ENCODE measurements at places on chromosomes 5 and 9. TPM values are rescaled to one million over a fixed set of nuclear protein-coding genes. Genes with fewer than 3 reads are reported as not detected.
A peak's percentile ranks its signal among the peaks of the same experiment; 100 is the strongest.

DNA sequence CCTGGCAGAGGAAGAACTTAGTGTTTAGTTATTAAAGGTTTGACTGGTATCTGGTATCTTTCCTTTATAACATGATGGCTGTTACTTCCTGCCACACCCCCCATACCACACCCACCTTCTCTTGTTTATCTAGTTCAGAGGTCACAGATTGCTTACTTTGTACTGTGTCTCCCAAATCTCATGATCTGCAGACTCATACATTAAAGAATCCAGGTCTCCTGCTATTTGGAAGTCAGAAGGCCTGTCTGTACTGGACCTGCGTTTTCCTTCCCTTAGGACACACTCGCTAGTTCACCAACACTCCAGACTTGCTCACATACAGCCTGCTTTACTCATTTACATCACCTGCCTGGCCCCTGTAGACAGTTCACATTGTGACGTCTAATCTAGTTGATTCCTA is 39.3 kb downstream of the NUDT12 start:
- no peaks in the 10 kb centered on the region for H3K27me3 ChIP-seq
- no peaks in the 10 kb centered on the region for H3K36me3 ChIP-seq
- no peak for DNase-seq
- no peak overlapping the region for H3K27ac ChIP-seq

DNA sequence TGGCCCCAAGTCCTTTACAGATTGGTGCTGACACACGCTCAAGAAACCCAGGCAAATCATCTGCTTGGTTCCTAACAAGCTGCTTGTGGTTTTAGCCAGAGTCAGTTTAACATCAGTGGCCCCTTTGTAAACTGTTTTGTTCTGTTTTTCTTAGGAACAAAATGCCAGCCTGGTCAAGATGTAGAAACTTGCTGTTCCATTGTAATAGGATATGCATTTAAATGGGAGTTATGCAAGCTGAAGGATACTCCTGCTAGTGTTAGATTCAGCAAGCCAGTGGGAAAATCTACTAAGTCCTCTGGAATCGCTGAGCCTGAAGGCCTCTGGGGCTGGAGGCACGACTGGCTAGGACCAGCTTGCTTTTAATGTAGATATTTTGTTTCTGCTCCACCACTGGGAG is 391.1 kb downstream of the TLE4 start:
- H3K4me1 ChIP-seq = no peaks in the 10 kb centered on the region
- DNase-seq = peak; percentile 27
- peaks cover 7% of the 10 kb centered on the region for H3K27me3 ChIP-seq

- H3K4me3 ChIP-seq = no peak overlapping the region
- DNase-seq = no peak
- no peaks in the 10 kb centered on the region for H3K36me3 ChIP-seq
- H3K27me3 ChIP-seq = no peaks in the 10 kb centered on the region
- no peak overlapping the region for H3K27ac ChIP-seq
Measured at GRCh38 chr9:96160866-96161265, 141.1 kb downstream of the HSD17B3 start.

- peaks cover 22% of the 10 kb centered on the region for H3K4me1 ChIP-seq
- peak overlapping the region; percentile 11 for H3K27ac ChIP-seq
- peak overlapping the region; percentile 62 for H3K4me3 ChIP-seq
- DNase-seq = no peak
- H3K36me3 ChIP-seq = peaks cover 4% of the 10 kb centered on the region
Measured at GRCh38 chr5:80959138-80959537, 1.0 kb upstream of the RASGRF2 start.

DNA sequence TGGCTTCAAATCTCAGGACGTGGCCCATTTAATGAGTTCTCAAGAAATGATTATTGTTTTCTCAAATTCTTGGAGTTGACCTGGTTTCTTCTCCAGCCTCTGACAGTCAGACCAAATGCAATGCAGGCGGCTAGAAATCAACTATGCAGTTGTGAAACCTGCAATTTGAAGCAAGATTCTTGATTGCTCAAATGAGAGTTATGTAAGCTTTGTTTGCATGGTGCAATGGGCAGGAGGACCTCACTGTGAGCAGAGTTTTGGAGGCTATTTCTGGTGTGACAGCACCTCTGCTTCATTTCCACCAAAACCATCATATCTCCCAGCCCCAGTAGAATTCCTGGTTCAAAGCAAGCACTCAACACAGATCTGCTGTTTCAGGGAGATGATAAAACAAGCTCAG is 500.0 kb upstream of the KLF4 start:
- no peaks in the 10 kb centered on the region for H3K27me3 ChIP-seq
- H3K27ac ChIP-seq = no peak overlapping the region
- H3K36me3 ChIP-seq = no peaks in the 10 kb centered on the region
- no peak overlapping the region for H3K4me3 ChIP-seq
- H3K4me1 ChIP-seq = no peaks in the 10 kb centered on the region

- H3K27me3 ChIP-seq = no peaks in the 10 kb centered on the region
- no peaks in the 10 kb centered on the region for H3K4me1 ChIP-seq
- H3K27ac ChIP-seq = no peak overlapping the region
- no peak for DNase-seq
Measured at GRCh38 chr9:123536455-123536868, 180.5 kb downstream of the CRB2 start.

DNA sequence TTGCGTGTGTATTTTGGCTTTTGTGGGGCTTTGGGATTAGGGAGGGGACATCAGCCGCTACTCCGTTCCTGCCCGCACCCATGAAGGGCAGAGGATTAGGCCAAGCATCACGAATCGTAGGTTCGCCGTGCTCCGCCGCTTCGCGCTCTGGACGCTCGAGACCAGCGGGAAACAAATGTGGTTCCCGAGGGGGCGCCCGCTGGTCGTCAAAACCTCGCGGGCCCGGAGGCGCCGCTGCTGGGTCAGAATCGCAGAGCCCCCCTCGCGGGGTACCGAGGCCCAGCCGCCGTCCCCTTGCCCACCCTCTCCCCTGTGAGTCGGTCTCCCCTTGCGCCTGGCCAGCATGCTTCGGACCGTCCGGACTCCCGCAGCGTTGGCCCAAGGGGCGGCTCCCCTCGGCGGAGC is 2.3 kb upstream of the PAX5 start:
- H3K36me3 ChIP-seq = peaks cover 2% of the 10 kb centered on the region
- DNase-seq = no peak
- peaks cover 68% of the 10 kb centered on the region for H3K27me3 ChIP-seq

- no peak overlapping the region for H3K27ac ChIP-seq
- H3K36me3 ChIP-seq = no peaks in the 10 kb centered on the region
- H3K4me1 ChIP-seq = peaks cover under 1% of the 10 kb centered on the region
- DNase-seq = no peak
Measured at GRCh38 chr9:132837501-132838286, 40.4 kb downstream of the AK8 start.

ARL10 gene
- total RNA-seq = 7.9 TPM

IL7R gene
- total RNA-seq = not detected
